ENCODE measurements at places on chromosomes 16 and 17.

DNA sequence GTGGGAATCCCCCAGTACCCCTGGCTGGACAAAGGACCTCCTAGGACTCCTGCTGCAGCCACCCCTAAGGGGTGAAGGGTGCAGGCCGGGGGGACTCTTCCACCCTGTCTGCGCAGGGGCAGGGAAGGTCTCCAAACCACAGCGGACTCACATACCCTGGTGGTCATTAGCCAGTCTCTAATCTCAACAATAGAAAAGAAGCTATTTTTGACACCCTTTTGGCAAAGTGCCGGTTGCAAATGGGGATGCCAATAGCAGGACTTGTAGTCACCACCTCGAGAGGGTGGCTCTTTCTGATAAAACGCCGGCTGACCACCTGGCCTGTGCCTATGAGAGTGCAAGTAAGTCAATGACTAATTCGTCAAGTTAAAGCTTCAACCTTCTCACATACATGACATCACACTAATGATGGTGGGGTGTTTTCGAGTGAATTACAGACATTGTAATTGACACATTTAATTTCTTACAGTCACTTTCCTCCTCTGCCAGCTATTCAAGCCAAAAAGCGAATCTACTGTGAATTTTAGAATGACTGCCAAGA is 23.1 kb upstream of the DNAH17 start:
- DNase-seq: no peak

GRCh38 chr17:18129041-18129502 is 20.5 kb downstream of the MYO15A start:
- DNase-seq: no peak

GRCh38 chr17:31226373-31226772 is 70.7 kb downstream of the OMG start:
- DNase-seq: no peak

DNA sequence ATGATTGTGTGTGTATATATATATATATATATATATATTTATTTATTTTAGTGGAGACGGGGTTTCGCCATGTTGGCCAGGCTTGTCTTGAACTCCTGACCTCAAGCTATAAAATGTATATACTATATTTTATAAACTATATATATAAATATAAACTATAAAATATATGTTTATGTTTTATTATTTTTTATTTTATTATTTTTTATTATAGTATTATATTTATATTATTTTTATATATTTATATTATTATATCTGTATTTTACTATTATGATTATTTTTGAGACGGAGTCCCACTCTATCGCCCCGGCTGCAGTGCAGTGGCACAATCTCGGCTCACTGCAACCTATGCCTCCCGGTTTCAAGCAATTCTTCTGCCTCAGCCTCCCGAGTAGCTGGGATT is 10.5 kb upstream of the PHOSPHO1 start:
- no peak for DNase-seq

GRCh38 chr16:74774223-74775139 is at the start of gene FA2H:
TSS of gene FA2H (minus strand) at chr16:74774820. CDS start at chr16:74774755, 65 bp downstream.
- peak; percentile 63 for DNase-seq

DNA sequence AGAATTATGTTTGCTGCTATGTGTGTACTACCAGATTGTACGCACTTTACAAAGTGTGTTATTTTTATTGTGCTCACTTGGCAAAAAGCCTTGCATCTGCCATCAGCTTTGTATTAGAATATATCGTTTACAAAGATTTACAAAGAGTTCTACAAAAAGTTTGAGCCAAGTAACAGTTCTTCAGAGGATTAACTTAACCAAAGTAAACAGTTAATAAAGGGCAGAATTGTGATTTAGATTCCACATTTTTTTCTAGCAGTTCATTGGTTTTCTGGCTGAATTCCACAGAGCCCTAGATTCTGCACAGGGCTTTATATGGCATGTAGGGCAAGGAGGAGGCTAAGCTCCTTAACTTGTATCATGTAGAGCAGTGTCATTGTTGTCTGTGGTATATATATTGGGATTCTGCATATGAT is 29.4 kb downstream of the UTP18 start:
- DNase-seq: no peak

- DNase-seq: no peak
These were observed 45.1 kb upstream of the NOS2 start for GRCh38 chr17:27845264-27846041.

GRCh38 chr16:5776876-5777275 is 679.3 kb upstream of the EEF2KMT start:
- DNase-seq: no peak

GRCh38 chr17:7429722-7430121 is 1.1 kb downstream of the SPEM3 start:
- DNase-seq: no peak

DNA sequence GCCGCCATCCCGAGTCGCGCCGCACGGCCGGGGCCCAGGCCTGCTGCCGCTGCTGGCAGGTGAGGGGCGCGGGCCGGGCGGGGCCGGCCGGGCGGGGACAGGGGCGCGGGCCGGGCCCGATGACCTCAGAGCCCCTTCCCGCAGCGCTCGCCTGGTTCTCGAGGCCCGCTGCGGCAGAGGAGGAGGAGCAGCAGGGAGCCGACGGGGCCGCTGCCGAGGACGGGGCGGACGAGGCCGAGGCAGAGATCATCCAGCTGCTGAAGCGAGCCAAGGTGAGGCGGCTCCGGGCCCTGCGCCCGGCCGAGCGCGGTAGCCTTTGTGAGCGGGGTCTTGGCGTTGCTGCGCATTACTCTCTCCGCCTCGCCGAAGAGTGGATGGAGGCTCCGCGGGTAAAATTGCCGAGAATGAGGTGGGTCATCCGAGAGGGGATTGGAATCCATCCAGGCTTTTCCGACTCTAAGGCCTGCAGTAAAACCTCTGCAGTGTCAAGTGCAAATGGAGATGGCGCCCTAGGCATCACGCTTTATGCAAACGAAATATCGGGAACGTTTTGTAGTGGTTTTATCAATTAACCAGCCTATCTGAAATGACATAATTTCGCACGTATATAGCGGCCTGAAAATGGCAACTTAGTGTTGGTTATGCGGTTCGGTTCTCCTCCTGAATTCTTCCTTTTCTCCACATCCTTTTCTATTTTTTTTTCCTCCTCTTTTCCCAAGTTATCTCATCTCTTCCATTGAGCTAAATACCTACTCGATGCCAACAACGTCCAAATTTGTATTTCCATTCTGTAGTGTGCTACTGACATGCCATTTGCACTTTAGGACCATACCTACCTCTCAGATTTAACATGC is 577 bp downstream of the TTC19 start:
- DNase-seq: no peak

DNA sequence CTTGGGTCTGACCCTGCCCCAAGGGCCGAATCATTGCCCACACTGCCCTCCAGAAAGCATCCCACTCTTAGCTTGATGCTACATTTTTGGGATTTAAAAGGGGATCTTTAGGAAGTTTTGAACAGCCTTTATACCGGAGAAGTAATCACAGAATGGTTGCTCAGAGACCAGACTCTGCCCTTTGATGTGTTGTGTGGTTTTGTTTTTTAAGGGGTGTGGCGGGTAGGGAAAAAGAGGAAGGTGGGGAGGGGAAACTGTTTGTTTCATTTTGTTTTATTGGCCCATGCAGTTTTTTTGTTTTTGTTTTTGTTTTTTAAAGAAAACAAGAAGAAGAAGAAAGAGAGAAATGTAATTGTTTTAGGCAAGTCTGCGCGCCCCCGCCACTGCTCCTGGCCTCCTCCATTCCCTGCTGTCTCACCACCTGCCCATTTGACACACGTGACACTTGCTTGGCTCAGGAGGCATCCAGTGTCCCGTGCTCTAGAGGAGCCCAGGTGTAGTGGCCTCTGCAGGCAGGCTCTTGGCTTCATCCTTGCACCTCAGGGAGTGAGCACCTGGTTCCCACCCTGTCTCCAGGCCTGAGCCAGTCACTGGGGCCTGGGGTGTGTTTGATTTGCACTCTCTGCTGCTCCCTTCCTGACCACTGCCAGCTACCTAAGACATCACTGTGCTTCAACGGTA is 35.7 kb downstream of the GNAO1 start:
- no peak for DNase-seq

GRCh38 chr16:57755061-57755684 is 19.6 kb downstream of the KATNB1 start:
- no peak for DNase-seq

DNA sequence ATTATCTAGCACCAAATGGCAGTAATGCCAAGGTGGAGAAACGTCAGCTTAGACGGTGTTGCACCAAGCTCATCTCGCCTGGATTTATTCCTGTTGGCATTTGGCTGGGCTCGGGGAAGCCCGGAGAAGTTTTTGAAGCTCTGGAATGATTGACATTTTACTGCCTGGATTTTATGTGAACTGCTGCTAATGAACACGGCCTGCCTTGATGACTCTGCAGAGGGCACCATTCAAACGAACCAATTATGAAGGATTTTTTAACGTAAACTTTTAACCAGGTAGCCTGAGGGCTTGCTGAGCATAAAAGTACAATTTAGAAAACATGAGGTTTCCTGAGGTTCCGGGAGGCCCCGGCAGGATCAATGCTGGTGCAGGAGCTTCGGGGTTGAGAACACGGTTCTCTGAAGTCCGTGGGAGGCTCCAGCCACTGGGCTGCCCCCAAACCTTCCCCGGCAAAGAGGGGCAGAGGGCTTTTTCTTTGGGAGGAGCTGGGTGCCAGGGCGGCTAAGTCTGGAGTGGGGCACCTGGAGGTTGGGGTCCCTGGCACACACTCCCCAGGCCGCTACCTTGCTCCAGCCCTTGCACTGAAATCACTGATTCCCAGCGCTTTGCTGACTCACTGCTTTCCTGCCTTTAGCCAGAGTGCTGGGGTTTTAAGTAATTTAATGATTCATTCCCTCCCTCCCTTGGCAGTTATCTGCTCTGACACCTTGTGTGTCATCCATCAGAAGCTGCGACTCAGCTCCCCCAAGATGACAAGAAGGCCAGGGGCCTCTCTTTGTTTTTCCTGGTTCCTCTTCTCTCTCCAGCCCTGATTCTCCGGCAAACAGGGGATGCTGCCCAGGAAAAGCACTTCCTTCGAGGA is 161.2 kb upstream of the IRX3 start:
- DNase-seq: no peak

DNA sequence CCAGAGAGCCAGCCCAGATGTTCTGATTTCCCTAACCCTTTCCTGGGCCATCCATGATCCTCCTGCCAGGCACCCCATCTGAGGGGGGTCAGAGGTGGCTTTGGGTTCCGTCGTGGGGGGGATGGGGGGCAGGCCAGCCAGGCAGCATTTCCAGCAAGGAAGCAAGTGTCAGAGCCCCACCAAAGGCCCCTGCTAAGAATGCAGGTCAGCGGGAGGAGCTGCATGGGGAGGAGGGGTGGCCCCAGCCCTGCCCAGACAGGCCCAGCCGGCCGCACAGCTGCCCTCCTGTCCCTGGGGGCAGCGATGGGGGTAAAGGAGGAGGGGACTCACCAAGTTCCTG is 2.3 kb upstream of the SCRN2 start:
- DNase-seq: no peak

DNA sequence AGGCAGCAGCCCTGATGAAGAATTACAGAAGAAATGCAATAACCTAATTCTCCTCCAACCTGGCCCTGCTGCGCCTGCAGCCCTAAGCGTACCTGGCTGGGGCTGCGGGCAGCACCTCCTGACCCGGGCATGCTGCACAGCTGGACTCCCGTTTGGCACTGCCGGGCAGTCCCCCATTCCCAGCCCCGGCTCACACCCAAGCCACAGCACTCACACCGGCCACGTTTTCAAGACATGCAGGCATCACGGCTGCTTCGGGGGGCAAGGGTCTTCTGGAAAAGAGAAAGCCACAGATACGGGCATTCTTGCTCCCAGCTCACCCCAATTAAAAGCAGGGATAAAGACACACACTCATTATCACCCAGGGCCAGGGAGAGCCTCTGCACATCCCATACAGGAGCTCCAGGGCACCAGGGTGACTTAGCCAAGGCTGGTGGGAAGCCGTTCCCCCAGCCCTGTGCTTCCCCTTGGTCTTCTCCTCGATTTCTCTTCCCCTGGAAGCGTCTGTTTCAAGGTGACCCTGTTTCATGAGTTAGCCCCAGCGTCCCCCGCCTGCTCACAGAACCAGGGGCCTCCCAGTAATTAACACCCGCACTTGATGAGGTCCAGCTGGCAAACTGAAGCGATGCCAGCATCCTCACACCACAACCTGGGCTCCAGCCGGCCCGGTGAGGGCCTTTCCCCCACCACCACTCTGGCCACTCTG is 216.7 kb downstream of the C16orf78 start:
- DNase-seq: no peak

DNA sequence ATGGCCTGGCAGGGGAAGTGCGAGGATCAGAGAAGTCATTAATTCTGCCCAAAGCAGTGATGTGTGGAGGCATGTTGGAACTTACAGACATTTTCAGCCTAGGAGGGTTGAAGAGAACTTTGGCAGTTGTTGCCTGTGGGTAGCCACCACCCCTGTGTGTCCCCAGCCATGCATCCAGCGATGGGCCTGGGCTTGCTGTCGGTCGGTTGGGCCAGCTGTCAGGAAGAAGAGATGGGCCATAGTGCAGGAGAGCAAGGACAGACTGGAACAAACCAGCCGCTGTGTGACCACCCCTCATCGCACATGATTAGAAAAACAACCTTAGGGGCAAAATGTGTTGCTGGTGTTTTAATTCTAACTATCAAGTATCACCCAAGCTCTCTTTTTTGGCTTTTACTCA is 173.7 kb downstream of the CNTNAP4 start:
- DNase-seq: no peak

GRCh38 chr17:35171834-35172233 is 22.4 kb downstream of the SLC35G3 start:
- DNase-seq: no peak

DNA sequence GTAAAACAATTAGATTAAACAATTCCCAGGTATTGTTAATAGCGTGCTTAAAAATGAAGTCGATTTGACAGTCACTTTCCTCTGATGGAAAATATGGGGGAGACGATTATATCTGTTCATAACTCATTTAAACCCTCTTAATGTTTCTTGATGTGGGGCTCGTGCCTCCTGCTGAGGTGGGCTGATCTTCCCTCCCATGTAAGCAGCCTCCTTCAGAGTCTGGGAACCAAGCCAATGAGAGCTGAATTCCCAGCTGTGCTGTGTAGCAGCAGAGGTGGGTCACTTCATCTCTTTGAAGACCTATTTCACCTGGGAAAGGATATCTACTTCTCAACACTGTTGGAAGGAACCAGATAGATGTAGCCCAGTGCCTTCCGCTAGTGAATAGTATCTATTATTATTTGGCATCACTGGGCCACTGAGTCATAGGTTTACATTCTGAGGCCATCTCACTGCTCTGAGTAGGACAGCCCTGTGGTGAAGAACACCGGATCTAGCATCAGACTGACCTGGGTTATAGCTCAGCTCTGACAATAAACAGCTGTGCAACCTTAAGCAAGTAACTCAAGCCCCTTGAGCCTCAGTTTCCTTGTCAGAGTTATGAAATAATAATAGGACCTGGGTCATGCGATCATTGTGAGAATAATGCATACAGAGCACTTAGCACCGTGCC is 85.3 kb upstream of the C16orf82 start:
- DNase-seq: no peak
